D341Med (cell line): ENCODE measurements at places on chromosomes 1 and 21.

DNA sequence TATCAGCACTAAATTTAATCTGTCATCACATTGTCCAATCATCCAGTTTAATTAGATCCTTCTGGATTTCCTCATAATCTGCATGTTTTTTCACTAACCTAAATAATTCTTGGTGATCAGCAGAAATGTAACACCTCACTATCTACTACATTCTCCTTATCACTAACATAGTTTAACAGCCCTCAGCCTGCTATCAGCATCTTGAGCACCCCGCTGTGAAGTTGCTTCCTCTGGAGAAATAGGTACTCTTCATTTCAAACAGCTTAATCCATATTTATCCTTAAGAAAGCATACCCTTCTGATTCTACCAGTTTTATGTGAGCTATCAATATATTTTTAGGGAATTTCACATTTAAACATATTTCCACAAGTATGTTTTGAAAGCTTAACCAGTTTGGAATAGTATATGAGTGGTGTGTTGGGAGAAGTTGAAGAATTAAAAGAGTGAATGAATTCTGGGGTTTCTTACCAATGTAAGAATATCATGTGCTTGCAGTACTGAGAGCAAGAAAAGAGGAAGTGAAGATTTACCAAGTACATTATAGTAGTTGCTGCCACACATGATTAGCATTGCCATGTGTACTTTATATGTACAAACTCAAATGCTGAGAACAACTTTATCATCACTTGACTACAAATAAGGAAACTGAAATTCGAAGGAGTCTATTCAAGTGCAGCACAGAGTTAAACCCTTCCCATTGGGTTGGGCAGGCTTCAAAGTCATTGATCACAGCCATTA, 771.1 kb upstream of the ADGRL4 start:
- DNase-seq = no peak

DNA sequence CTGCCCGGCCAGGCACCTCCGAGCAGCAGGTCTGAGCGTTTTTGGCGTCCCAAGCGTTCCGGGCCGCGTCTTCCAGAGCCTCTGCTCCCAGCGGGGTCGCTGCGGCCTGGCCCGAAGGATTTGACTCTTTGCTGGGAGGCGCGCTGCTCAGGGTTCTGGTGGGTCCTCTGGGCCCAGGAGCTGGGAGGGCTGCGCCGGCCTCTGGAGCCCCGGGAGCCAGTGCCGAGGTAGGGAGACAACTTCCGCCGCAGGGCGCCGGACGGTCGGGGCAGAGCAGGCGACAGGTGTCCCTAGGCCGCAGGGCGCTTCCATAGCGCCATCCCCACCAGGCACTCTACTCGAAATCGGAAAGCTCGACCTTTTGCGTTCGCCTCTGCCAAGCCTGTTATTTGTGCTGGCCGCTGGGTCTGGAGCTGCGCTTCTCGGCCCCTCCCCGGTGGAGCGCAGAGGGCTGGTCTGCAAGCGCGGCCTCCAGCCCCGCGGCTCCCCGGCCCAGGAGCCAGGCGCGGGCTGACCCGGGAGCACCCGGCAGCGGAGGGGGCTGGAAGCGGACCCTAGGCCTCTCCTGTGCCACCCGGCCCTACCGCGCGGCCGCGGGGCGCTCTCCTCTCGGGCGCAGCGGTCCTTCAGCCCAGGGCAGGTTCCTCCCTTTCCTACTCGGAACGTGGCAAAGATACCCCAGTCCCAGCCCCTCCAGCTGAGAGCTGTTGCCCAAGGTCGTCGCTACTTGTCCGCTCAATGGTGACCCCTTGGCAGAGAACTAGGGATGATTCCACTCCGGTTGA, 2.2 kb downstream of the SIM2 start:
- DNase-seq = no peak

GRCh38 chr1:96964761-96965160, 243.2 kb downstream of the PTBP2 start:
- no peak for DNase-seq

DNA sequence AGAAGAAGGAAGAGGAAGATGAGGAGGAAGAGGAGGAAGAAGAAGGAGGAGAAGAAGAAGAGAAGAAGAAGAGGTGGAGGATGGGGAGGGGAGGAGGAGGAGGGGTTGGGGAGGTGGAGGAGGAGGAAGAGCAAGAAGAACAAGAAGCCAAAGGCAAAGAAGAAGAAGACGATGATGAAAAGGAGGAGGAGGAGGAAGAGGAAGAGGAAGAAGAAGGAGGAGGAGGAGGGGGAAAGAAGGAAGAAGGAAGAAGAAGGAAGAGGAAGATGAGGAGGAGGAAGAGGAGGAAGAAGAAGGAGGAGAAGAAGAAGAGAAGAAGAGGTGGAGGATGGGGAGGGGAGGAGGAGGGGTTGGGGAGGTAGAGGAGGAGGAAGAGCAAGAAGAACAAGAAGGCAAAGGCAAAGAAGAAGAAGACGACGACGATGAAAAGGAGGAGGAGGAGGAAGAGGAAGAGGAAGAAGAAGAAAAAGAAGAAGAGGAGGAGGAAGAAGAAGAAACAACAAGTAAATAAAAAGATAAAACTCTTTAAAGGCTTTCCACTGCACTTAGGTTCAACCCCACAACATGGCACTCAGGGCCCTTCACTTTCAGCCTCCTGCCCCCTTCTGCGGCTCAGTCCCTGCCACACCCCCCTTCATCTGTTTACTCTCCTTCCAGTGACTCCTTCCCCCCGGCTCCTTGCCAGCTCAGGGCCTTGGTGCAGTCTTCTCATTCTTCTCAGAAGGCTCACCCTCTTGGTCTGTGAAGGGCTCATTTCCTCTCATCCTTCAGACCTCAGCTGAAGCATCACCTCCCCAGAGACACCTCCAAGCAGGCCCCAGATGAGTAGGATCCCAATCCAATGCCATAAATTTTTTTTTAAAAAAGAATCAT, 114.0 kb downstream of the KCNN3 start:
- no peak for DNase-seq

- no peak for DNase-seq
These were observed 11.6 kb upstream of the C4BPB start for GRCh38 chr1:207077012-207077411.

GRCh38 chr1:206002871-206003801, at the start of gene RAB7B:
Gene RAB7B (minus strand): TSS chr1:206003395. CDS start chr1:205994135, 9,260 bp downstream.
- DNase-seq = peak; percentile 26

DNA sequence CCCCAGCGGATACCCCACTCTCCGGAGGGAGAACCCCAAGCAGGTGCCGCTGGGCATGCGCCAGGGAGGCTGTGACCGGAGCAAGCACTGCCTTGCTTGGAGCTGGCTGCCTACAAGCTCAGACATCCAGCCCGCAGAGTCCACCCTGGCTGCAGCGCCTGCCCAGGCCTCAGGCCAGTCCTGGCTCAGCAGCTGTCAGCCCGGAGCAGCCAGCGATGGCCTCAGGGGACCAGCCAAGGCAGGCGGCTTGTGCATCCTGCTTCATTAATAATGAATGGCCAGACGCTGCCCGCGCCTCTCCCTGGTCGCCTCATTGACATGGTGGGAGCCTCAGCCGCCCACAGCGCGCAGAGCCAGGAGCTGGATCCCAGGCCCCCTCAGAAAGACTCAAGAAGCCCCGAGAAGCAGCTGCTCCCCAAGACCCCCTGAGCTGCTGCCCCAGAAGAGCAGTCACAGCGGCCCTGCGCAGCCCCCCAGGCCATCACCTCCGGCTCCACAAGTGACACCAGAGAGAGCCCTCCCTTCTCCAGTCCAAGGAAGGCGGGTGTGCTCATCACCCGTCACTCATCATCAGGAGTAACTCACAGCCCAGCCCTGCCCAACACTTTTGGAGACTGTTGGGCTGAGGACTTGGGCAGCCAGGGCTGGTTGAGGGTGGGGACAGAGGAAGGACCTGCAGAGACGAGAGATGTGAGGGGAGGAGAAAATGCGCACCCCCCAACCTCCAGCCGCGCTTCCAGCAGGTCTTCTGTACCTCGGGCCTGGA, 19.6 kb downstream of the KCNAB2 start:
- no peak for DNase-seq

DNA sequence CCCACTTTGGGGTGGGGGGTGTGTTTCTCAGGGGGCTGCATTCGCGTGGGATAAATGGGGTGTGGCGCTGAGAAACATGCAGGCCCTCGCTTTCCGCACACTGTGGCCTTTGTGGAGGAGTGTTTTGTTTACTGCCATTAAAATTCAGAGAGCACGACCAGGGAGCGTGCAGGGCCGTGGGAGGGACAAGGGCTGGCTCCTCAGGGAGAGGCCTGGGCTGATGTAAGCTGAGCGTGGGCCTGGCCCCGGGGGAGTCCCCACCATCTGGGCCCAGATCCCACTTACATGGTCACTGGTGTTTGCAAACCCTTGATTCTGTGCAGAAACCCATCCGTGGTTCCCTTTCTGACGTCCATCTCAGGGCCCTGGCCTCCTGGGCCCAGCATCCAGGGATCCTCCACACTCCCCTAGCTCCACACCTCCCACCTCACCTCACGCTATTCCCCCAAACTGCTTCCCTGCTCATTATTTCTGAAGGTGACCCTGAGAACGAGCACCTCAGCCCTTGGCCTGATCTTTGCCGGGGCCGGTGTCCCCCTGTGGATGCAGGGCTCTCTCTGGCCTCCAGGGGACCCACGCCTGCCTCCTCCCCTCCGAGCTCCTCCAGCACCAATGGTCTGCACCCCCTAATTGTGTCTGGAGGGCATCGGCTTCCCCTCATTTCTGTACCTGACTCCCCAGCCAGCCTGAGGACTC, 92.5 kb upstream of the SIM2 start:
- DNase-seq = no peak

- peak; percentile 76 for DNase-seq
These were observed 13.9 kb downstream of the NT5C1A start for GRCh38 chr1:39657923-39658485.

DNA sequence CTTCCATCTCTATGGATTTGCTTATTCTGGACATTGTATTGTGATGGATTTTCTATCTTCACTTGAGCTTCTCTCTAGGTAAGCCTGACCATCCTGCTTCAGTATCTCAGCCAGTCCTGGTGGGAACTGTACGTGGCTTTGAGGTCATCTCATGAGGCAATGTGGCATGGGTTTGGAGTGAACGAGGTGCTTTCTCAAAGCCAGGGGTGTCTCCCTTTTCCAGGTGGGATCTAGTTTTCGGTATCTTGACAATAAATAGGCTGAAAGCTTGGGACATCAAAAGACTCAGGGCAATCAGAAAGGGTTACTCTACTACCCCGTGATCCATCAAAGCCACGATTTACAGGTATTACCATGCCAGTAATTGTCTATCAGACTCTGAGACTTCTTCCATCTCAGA, 40.8 kb downstream of the AZIN2 start:
- DNase-seq = no peak

DNA sequence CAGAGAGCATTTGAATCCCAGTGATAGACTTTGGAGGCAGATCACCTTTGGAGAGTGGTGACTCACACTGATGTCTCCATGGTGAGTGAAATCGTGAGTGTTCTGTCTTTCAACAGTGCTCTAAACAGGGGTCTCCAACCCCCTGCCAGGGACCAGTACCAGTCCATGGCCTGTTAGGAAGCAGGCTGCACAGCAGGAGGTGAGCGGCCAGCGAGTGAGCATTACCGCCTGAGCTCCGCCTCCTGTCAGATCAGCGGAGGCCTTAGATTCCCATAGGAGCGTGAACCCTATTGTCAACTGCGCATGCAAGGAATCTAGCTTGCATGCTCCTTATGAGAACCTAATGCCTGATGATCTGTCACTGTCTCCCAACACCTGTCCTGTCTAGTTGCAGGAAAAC, 61.8 kb upstream of the B3GALNT2 start:
- DNase-seq = peak; percentile 12

DNA sequence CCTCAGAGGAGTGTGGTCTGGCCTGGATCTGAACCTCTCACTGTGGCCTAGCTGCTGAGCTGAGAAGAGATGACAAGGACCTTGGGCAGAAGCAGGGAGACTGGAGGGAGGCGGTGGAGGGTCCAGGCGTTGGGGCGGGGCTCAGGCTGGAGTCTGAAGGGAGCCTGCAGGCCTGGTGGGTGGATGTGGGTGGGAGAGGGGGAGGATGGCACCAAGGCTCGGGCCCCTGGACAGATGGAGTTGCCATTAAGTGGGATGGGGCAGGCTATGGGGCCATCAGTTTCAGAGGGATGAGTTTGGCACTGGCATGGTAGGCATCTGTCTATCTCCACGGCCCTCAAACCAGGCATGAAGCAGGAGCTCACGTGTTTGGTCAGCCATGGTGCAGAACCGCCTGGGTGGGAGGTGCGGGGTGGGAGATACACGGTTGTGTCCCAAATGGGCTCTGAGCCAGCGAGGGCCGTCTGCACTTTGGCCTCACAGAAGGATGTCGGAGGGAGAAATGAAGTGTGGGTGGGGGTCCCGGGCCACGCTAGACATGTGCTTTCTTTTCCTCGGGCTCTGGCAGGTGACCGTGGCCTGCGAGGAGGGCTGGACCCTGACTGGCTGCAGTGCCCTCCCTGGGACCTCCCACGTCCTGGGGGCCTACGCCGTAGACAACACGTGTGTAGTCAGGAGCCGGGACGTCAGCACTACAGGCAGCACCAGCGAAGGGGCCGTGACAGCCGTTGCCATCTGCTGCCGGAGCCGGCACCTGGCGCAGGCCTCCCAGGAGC, 23.6 kb downstream of the PCSK9 start:
- DNase-seq = peak; percentile 70

- DNase-seq = no peak
These were observed 67.9 kb downstream of the MDM4 start for GRCh38 chr1:204583909-204584632.

DNA sequence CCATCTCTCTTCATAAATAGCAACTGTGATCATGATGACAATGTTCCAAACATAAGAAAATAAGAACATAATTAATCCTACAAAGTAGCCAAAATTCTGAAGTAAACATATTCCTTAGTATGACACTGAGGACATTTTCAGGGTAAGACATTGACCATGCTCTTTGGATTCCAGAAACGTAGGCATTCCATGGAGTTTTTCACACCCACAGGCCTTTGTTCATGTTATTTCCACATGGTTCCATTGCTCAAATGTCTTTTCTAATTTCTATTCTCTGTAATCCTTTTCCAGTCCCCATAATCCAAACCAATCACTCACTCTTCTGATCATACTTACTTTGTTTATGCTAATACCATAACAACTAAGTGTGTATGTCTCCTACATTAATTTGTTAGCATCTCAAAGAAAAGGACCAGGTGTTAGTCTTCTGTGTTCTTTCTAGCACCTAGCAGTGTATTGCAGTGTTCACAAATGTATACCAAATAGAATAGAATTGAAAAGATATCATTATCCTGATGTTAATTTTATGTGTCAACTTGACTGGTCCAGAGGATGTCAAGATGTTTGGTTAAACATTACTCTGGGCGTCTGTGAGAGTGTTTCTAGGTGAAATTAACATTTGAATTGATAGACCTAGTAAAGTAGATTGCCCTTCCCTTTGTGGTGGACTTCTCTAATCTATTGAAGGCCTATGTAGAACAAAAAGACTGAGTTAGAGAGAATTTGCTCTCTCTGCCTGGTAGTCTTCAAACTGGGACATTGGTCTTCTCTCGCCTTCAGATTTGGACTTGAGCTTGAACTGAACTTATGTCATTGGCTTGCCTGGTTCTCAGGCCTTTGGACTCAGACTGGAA, 516.6 kb downstream of the PTPRC start:
- no peak for DNase-seq

GRCh38 chr1:20220036-20220435, 33.7 kb upstream of the PLA2G2C start:
- DNase-seq = no peak

DNA sequence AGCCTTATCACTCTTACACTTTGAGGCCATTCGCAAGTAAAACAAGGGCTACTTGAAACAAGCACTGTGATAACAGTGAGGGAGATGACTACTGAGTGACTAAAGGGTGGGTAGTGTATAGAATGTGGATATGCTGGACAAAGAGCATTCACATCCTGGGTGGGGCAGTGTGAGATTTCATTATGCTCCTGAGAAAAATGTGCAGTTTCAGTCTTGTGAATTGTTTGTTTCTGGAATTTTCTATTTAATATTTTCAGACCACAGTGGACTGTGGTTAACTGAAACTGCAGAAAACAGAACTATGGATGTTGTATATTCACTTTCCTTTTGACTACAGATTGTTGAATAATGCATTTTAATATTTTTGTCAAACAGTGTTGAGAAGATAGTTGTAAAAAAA, 25.1 kb upstream of the B3GALT2 start:
- no peak for DNase-seq
